Testis (tissue), 5 donors: ENCODE measurements at places on chromosomes 3 and 15. TPM values are rescaled to one million over a fixed set of nuclear protein-coding genes. Genes with fewer than 3 reads are reported as not detected.

The TM4SF4 gene
- total RNA-seq: 0.39 TPM

The AHSG gene
- total RNA-seq: 0.81 TPM

The OSBPL10 gene
- 175 TPM for total RNA-seq

The GOLGA8K gene
- total RNA-seq: 10.5 TPM

The DNAH1 gene
- 49.1 TPM for total RNA-seq

The CPNE9 gene
- 1.4 TPM for total RNA-seq

The VGLL3 gene
- 14.3 TPM for total RNA-seq

The RHOV gene
- total RNA-seq: 0.50 TPM

The TMEM158 gene
- 7.8 TPM for total RNA-seq

The SEMA5B gene
- 1.3 TPM for total RNA-seq

The SEMA3F gene
- 8.3 TPM for total RNA-seq

The TMEM212 gene
- total RNA-seq: 4.3 TPM

The SLC28A2 gene
- total RNA-seq: not detected

The IMPG2 gene
- total RNA-seq: 0.50 TPM

The CP gene
- total RNA-seq: 10.3 TPM

The PCSK6 gene
- 95.4 TPM for total RNA-seq

The HYAL3 gene
- total RNA-seq: 13.8 TPM

The CCPG1 gene
- 37.1 TPM for total RNA-seq

The SAMD7 gene
- total RNA-seq: not detected

The UNC45A gene
- total RNA-seq: 56.9 TPM
